Mucosa of gallbladder (tissue), 1 donor: ENCODE measurements at places on chromosomes 4 and X.

- no peak for DNase-seq
These were observed 8.0 kb downstream of the MSX1 start for GRCh38 chr4:4867375-4868039.

- DNase-seq = peak; percentile 30
These were observed 442 bp downstream of the NDUFB11 start for GRCh38 chrX:47143894-47144625.

DNA sequence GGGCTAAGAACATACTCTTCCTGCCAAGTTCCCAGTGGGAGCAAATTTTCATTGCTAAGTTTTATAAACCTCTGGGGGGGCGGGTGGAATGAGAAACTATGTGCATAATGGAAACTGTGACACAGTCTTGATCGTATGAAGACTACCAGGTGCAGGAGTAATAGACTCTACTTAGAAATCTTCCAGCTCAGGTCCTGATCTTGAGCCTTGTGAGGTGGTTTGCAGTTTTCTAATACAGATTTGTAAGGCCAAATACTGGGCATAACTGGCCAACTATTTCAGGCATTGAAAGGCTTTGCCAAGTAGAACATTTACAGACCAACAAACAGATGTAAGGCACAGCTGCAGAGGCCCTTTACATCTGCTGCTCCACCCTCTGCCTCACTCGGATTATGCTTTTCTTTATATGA is 89.7 kb upstream of the CBR4 start:
- DNase-seq = no peak

- DNase-seq = no peak
These were observed 793.9 kb downstream of the ADGRL3 start for GRCh38 chr4:61994036-61994435.

DNA sequence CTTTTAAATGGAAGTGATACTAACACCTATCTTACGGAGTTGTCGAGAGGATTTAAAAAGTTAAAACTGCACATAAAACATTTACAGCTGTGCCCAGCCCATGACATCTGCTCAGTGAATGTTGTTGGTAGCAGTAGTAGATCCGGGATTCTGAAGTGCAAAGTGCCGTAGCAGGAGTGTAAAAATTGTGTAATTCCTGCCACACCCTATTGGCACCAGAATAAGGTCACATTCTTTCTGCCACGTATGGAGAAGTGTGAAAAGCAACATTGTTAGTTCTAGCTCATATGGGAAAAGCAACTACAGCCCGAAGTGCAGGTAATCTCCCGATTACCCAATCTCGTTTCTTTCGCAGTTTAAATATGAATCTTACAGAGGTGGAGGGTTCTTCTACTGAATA is 31.2 kb downstream of the PRIMPOL start:
- peak; percentile 22 for DNase-seq

- no peak for DNase-seq
These were observed 27.7 kb downstream of the FBXO8 start for GRCh38 chr4:174255786-174256185.

DNA sequence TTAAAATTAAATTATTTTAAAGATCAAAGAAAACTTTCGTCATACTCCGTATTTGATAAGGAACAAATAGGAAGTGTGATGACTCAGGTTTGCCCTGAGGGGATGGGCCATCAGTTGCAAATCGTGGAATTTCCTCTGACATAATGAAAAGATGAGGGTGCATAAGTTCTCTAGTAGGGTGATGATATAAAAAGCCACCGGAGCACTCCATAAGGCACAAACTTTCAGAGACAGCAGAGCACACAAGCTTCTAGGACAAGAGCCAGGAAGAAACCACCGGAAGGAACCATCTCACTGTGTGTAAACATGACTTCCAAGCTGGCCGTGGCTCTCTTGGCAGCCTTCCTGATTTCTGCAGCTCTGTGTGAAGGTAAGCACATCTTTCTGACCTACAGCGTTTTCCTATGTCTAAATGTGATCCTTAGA is at the start of gene CXCL8:
Gene CXCL8, plus strand, starts transcription at position 217 of the 426 bp plus-strand sequence. Its CDS starts 90 bp downstream, at position 307.
- DNase-seq = peak; percentile 86

GRCh38 chr4:6538575-6538974 is 36.4 kb upstream of the MAN2B2 start:
- DNase-seq = no peak

- peak; percentile 30 for DNase-seq
These were observed at the start of gene BEX3 for GRCh38 chrX:103376118-103376978. BEX3 (plus strand) TSS chrX:103376538; CDS start chrX:103377522, 984 bp downstream.

GRCh38 chr4:101175896-101176676 is 171.2 kb downstream of the PPP3CA start:
- no peak for DNase-seq

- no peak for DNase-seq
These were observed 99.9 kb downstream of the NHS start for GRCh38 chrX:17474892-17475291.

GRCh38 chrX:39877905-39878304 is 219.9 kb downstream of the BCOR start:
- DNase-seq = no peak

GRCh38 chrX:134604701-134605311 is 53.5 kb downstream of the PLAC1 start:
- DNase-seq = no peak

GRCh38 chr4:140769209-140769608 is 13.0 kb upstream of the TBC1D9 start:
- DNase-seq = no peak

DNA sequence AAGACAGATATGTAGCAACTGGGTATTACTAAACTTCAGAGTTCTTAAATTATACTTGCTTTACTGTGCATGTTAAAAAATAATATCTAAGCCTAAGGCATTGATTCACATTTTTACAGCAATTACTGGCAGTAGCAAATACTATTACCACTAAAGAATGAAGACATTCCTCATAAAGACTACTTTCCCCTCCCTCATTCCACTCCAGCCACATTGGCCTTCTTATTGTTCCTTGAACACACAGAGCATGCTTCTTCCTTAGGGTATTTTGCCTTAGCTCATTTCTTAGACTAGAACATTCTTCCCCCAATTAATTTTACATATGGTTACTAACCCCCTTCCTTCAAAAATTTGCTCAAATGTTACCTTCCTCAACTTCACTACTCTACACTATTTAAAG is 717.0 kb downstream of the CCSER1 start:
- DNase-seq = no peak

DNA sequence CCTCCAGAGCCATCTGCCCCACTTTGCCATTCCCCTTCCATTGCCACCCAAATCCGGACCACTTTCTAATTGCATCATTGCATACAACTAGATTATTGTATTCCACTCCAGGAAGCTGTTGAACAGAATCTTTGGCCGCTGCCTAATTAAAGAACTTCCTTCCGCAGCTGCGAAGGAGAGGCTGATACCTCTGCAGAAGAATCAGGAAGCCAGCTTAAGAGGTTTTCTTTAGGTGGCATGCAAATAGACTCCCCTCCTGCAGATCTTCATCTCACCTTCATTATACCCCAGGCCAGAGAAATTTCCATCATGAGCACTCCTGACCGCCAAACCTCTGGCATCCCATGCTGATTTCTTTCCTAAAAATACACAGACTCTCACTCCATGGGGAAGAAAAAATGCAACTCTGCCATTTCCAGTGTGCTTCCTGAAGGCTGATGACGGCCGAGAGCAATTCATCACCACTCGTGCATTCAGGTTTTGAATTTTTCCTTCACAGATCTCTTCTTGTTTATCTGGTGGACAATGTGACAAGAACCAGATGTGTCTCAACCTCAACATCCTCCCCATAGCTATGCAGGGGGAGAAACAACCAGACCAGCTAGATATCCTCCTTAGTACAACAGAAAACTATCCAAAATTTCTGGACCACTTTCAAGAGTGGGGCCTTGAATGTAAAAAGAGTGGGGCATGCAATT is 31.2 kb downstream of the LGI2 start:
- DNase-seq = peak; percentile 11

DNA sequence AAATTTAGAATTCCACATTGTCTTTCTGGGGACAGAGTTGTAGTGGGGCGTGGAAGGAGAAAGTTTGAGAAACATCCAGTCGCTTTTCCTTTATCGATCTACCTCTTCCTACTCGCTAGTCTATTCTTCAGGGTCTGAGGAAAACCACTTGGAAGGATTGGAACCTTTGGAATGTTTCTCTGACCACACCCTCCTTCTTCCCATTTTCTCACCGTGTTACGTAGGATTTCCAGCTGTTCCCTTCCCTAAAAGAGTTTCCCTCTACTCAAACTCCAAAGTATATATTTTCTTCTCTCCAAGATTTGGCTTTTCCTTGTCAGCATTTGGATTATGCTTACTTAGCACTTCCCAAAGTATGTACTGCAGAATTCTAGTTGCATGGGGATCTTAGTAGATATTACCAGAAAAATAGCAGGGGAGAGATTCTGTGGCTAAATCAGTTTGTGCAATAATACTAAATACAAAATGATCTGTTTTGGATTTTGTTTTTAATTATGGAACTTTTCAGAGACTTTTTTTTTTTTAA is 4.9 kb downstream of the ENPEP start:
- DNase-seq = no peak

- no peak for DNase-seq
These were observed 4.7 kb upstream of the NEUROG2 start for GRCh38 chr4:112520598-112521122.

GRCh38 chr4:8437281-8437680 is 3.2 kb downstream of the ACOX3 start:
- no peak for DNase-seq

DNA sequence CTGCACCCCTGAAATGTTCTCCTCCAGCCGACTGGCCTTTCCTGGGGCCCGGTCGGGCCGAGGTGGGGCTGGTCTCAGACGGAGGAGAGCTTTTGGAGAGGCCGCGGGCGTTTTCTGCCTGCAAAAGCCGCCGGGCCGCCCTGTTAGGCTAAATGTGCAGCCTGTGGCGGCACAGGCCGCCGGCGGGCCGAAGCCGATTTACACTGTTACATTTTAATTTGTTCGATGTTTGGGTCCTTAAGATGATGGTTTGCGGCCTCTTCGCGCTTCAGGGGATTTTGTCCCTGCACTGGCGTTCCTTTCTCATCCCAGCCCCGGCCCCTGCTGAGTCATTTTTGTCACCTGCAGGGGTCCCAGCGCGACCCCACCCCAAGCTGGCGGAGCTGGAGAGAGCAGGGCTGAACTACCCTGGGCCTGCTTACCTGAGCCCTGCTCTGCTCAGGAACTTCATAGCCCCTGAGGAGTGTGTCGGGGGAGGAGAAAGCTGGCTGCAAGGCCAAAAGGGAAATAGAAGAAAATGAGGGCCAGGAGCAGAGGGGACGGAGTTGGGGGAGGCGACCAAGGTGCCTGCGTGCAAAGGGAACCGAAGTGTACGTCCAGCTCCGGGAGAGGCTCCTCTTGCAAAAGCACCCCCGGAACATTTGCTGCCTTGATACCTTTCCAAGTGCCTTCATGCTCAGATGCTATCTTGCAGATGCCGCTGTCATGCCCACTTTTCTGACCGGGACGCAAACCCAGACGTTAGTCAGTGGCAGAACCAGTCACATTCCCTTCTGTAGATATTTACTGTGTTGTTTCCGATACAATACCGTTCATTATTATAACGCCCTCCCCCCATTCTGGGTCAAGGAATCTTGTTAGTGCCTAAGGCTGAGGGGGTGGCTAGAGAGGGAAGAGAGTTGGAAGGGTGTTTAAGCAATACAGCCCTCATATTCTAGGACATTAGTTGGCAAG is 977 bp upstream of the RBBP7 start:
- DNase-seq = peak; percentile 24

DNA sequence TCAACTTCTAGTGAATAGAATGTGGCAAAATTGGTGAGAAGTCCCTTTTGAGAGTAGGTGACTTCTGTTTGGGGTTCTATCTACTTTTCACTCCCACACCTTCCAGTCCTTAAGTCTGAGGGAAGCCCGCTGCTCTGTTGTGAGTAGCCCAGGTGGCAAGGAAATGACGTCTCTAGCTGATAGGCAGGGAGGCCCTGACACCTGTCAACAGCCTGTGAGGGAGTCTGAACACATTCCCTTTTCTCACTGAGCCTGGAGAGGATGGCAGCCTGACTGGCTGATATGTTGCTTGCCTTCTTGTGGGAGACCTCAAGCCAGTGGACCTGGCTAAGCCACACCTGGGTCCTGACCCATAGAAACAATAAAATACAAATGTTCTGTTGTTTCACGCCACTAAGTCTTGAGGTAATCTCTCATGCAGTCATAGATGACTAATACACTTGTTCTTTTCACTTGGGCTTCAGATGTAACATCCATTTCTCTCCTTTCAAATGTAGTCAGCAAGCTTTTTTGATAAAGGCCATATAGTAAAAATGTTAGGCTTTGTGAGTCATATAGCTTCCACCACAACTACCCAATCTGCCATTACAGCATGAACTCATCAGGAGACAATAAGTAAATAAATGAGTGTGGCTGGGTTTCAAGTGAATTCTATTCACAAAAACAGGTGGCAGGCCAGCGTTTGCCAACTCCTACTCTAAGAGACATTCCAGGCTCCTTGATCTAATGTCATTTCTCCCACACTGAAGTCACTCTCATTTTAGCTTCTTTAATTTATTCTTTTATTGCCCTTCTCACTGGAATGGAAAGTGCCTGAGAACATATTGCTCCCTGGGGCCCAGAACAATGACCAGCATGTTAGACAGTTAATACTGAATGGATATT is 265.1 kb upstream of the MAD2L1 start:
- no peak for DNase-seq

DNA sequence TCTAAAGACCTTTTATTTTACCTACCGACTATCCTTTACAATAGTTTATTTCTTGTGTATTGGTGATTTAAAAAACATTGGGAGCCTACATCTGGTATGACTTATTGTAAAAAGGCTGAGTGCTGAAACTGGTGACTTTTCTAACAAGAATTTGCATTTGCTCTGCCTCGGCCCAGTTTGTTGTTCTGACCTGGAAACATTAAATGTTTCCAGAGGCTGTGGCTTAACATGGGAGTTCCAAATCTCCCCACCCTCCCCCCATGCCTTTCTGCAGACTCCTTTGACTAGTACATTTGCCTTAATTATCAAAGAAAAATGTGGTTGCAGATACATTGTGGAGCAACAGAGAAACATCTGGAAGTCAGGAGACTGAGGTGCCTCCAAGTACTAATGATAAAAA is 39.8 kb downstream of the SPCS3 start:
- DNase-seq = no peak

DNA sequence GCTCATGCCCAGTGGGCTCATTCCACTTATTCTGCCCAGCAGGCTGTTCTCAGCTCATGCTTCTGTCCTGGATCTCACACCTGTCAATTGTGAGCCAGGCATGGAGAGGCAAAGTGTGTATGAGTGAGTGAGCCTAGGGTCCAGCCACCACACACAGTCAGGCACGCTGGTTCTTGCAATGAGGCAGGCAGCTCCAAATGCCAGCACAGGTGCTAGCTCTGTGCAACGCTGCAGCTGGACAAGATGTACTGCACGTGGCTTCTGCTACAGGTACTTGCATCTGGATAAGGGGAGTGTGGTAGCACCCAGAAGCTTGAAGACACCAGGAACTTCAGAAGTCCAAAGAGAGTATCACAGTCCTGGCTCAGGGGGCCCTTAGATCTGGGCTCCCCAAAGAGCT is 1249.4 kb upstream of the IGFBP7 start:
- DNase-seq = no peak

- DNase-seq = peak; percentile 40
These were observed 658 bp downstream of the SH3TC1 start for GRCh38 chr4:8199594-8200301.

GRCh38 chrX:107710617-107711391 is 64.8 kb downstream of the TSC22D3 start:
- DNase-seq = peak; percentile 66

GRCh38 chr4:137674066-137674465 is 141.8 kb upstream of the PCDH18 start:
- DNase-seq = no peak

GRCh38 chr4:68401231-68401630 is 46.0 kb upstream of the TMPRSS11E start:
- no peak for DNase-seq

GRCh38 chrX:1239681-1240142 is 27.3 kb upstream of the CRLF2 start:
- DNase-seq = peak; percentile 64

GRCh38 chr4:140947506-140947905 is 185.8 kb downstream of the RNF150 start:
- DNase-seq = peak; percentile 25
